ENCODE measurements at places on chromosomes 1 and 21. TPM values are rescaled to one million over a fixed set of nuclear protein-coding genes. Genes with fewer than 3 reads are reported as not detected.

Gene BRINP3
- total RNA-seq, result 10.9 TPM

Gene OXCT2
- total RNA-seq, result 0.66 TPM

Gene RAP1GAP
- total RNA-seq, result 29.9 TPM

Gene CATSPER4
- total RNA-seq, result not detected

Gene AKNAD1
- total RNA-seq, result 0.16 TPM

Gene ERO1B
- total RNA-seq, result 15.3 TPM

Gene APCS
- not detected for total RNA-seq
